ENCODE measurements at places on chromosomes 4 and X.
A peak's percentile ranks its signal among the peaks of the same experiment; 100 is the strongest.

DNA sequence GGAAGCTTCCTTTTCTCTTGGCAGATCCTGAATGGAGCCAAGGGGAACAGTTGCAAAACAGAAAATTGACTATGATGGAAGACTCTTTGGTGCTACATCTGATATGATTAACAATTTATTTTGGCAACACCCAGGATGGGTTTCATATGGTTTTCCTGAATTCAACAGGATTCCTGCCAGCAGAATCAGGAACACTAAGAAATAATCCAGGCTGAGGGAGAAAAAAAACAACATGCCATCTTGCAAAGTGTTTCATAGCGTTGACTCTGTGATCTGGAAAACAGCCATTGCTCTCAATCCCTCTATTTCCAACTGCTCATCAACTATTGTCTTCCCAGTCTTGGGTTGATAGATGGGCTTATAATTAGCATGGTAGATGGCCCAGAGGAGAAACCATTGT lies 303.8 kb upstream of the KLF3 start:
- H3K27me3 ChIP-seq: no peaks in the 10 kb centered on the region
- H3K4me1 ChIP-seq: no peaks in the 10 kb centered on the region
- no peak for DNase-seq

DNA sequence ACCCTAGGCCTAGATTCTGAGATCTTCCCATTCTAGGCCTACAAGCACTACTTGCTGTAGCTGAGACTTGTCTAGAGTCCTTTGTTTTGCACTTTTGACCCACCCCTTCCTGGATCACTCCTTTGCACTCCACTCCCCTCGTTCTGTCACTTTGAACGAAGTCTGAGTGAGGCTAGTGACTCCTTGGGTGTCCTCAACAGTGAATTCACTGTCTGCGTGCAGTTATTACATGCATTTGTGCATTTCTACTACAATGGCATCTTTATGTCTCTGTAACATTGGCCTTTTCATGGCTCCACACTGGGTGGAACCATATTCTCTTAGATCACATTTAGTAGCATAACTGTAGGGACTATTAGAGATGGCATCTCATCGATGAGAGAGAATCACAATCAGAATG lies 50.5 kb downstream of the OCRL start:
- DNase-seq: no peak
- no peaks in the 10 kb centered on the region for H3K4me1 ChIP-seq
- H3K36me3 ChIP-seq: peaks cover 19% of the 10 kb centered on the region
- H3K27me3 ChIP-seq: no peaks in the 10 kb centered on the region
- H3K27ac ChIP-seq: no peak overlapping the region

DNA sequence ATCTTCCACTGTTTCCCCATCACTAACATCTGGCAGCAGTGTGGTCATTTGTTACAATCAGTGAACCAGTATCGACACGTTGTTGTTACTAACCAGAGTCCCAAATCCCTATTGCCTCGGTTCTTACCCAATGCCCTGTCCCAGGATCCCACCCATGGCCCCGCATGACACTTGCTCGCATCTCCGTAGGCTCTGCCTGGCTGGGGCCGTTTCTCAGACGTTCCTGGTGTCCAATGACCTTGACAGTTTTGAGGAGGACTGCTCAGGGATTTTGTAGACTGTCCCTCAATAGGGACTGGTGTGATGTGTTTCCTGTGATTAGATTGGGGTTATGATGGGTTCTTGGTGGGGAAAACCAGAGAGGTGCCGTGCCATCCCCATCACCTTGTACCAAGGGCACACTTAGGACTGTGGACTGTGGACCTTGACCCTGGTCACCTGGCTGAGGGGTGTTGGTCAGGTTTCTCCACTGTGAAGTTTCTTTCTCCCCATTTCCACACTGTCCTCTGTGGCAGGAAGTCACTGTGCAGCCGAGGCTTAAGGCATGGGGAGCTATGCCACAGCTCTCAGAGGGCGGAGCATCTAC lies 108.4 kb downstream of the ADRA2C start:
- peak; percentile 52 for DNase-seq
- peaks cover 92% of the 10 kb centered on the region for H3K27me3 ChIP-seq
- no peak overlapping the region for H3K27ac ChIP-seq
- H3K4me3 ChIP-seq: no peak overlapping the region

GRCh38 chr4:74624351-74625151 lies 169.8 kb downstream of the BTC start:
- DNase-seq: no peak
- H3K4me1 ChIP-seq: peaks cover 4% of the 10 kb centered on the region
- no peaks in the 10 kb centered on the region for H3K36me3 ChIP-seq
- H3K27me3 ChIP-seq: no peaks in the 10 kb centered on the region
- no peak overlapping the region for H3K27ac ChIP-seq
- no peak overlapping the region for H3K4me3 ChIP-seq

- no peaks in the 10 kb centered on the region for H3K36me3 ChIP-seq
- peaks cover 1% of the 10 kb centered on the region for H3K4me1 ChIP-seq
- no peak for DNase-seq
- H3K4me3 ChIP-seq: no peak overlapping the region
- H3K27ac ChIP-seq: no peak overlapping the region
- H3K27me3 ChIP-seq: no peaks in the 10 kb centered on the region
Measured at GRCh38 chr4:173420324-173420752, 21.4 kb upstream of the SCRG1 start.

DNA sequence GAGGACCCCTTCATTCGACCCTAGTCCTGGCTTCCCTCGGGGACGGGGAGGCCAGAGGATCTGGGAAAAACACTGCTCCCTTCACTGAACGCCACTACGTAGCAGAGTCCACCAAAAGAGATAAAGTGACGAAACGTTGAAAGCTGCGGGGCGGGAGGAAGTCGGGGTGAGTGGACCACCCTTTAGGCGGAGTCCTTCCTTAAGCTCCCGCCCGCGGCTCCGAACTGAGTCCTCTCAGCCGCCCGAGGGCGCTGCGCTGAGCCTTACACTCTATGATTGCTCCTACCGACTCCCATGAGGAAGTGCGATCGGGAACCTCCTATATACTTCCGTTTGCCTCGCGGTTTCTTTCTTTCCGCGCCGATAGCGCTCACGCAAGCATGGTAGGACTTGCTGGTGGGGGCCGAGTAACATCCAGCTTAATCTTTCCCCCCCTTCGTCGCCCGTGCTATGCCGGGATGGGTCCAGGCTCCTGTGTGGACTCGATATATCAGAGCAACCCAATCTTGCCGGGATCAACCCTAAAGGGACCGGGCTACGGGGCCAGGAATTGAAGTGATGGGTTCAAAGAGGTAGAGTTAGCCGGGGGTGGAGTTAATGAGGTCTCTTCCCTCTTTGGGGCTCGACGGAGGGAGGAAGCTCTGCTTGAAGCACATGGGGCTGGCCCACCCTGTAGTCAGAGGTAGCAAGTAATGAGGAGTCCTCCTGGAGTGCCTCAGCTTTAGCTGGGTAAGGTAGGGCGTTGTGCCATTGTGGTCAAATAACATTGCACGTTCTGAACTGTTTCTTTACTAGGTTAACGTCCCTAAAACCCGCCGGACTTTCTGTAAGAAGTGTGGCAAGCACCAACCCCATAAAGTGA lies at the start of gene RPL36A:
Gene RPL36A, plus strand, starts transcription at position 348 of the 862 bp plus-strand sequence. Its CDS starts 33 bp downstream, at position 381.
- peak within 1 kb of the TSS; percentile 56 for H3K4me3 ChIP-seq
- no peaks in the 10 kb centered on the region for H3K27me3 ChIP-seq
- peak; percentile 89 for DNase-seq
- peak within 1 kb of the TSS; percentile 79 for H3K27ac ChIP-seq

DNA sequence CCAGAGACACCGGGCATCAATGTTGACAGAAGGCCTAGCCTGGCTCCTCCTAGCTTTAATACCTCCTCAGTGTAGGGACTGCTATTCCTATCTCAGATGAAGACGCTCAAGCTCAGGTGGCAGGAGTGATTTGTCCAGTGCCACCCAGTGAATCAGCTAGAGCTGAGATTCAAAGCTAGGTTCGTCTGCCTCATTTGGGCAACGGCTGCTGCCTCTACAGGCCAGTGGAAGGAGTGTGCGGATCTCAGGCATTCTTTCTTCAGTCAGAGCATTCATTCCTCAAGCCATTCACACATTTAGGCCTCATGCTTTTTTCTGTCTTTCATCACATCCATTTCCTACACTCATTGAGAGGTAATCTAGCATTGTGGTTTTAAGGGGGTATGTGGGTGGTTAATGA lies 7.3 kb downstream of the TSR2 start:
- peaks cover 36% of the 10 kb centered on the region for H3K36me3 ChIP-seq
- no peaks in the 10 kb centered on the region for H3K27me3 ChIP-seq
- no peaks in the 10 kb centered on the region for H3K4me1 ChIP-seq
- H3K4me3 ChIP-seq: no peak overlapping the region
- DNase-seq: no peak

- no peak for DNase-seq
- H3K4me1 ChIP-seq: no peaks in the 10 kb centered on the region
- H3K27me3 ChIP-seq: no peaks in the 10 kb centered on the region
- H3K36me3 ChIP-seq: no peaks in the 10 kb centered on the region
- no peak overlapping the region for H3K27ac ChIP-seq
Measured at GRCh38 chrX:56766554-56767347, 37.7 kb downstream of the NBDY start.

GRCh38 chr4:69718396-69719271 lies 41.8 kb downstream of the SULT1B1 start:
- H3K36me3 ChIP-seq: no peaks in the 10 kb centered on the region
- DNase-seq: no peak
- no peak overlapping the region for H3K4me3 ChIP-seq
- H3K27me3 ChIP-seq: no peaks in the 10 kb centered on the region
- H3K27ac ChIP-seq: no peak overlapping the region
- H3K4me1 ChIP-seq: no peaks in the 10 kb centered on the region

GRCh38 chrX:39162322-39162735 lies 361.1 kb downstream of the MID1IP1 start:
- H3K27me3 ChIP-seq: no peaks in the 10 kb centered on the region
- peak overlapping the region; percentile 29 for H3K4me3 ChIP-seq
- H3K4me1 ChIP-seq: peaks cover 4% of the 10 kb centered on the region

DNA sequence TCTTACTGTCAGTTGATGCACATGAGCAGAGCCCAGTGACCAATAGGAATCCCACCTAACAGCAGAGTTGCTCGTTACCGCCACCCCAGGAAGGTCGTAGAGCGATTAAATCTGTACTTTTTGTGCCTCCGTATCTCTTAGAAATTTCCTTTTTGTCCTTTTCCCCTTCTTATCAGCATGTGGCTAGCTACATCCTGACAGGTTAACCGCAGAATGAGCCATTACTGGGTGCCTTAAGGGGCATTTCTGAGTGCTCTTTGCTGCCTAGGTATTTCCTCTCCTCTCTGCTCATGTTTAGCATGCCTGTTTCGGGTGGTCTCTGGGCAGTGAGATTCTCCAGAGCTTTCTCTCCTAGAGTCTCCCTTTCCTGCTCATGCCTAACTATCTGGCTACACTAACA lies 530.5 kb downstream of the FAM133A start:
- H3K4me3 ChIP-seq: no peak overlapping the region
- no peaks in the 10 kb centered on the region for H3K27me3 ChIP-seq
- H3K4me1 ChIP-seq: no peaks in the 10 kb centered on the region
- no peaks in the 10 kb centered on the region for H3K36me3 ChIP-seq
- no peak overlapping the region for H3K27ac ChIP-seq

- no peak overlapping the region for H3K27ac ChIP-seq
- peak; percentile 51 for DNase-seq
Measured at GRCh38 chrX:30620980-30621618, 32.1 kb upstream of the GK start.

- no peak for DNase-seq
- no peak overlapping the region for H3K27ac ChIP-seq
- H3K4me1 ChIP-seq: no peaks in the 10 kb centered on the region
- no peaks in the 10 kb centered on the region for H3K36me3 ChIP-seq
- H3K27me3 ChIP-seq: no peaks in the 10 kb centered on the region
- no peak overlapping the region for H3K4me3 ChIP-seq
Measured at GRCh38 chrX:101265869-101266428, 25.2 kb downstream of the TAF7L start.

GRCh38 chr4:122819708-122820449 lies 6.8 kb upstream of the FGF2 start:
- H3K4me3 ChIP-seq: no peak overlapping the region
- peaks cover 9% of the 10 kb centered on the region for H3K4me1 ChIP-seq
- no peak overlapping the region for H3K27ac ChIP-seq
- H3K27me3 ChIP-seq: no peaks in the 10 kb centered on the region

- no peak overlapping the region for H3K27ac ChIP-seq
- no peaks in the 10 kb centered on the region for H3K4me1 ChIP-seq
- DNase-seq: no peak
- H3K4me3 ChIP-seq: no peak overlapping the region
- H3K27me3 ChIP-seq: no peaks in the 10 kb centered on the region
Measured at GRCh38 chr4:184949020-184949419, 69.3 kb upstream of the HELT start.

GRCh38 chr4:181969151-181969550 lies 274.1 kb upstream of the TENM3 start:
- DNase-seq: no peak
- no peak overlapping the region for H3K4me3 ChIP-seq
- no peak overlapping the region for H3K27ac ChIP-seq

DNA sequence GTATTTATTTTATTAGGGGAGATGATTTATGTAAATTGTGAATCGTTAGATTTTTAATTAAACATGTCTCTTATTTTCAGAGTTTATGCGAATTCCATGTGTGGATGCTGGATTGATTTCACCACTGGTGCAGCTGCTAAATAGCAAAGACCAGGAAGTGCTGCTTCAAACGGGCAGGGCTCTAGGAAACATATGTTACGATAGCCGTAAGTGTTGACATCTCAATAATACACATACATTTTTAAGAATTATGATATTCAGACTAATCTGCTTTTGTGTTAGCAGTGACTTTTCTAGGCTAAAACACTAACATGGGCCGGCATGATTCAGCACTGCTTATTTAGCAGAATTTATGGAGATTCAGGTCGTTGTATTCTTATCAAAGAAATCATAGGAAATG lies 91.2 kb downstream of the RAP1GDS1 start:
- no peak overlapping the region for H3K27ac ChIP-seq
- H3K36me3 ChIP-seq: no peaks in the 10 kb centered on the region
- DNase-seq: no peak

DNA sequence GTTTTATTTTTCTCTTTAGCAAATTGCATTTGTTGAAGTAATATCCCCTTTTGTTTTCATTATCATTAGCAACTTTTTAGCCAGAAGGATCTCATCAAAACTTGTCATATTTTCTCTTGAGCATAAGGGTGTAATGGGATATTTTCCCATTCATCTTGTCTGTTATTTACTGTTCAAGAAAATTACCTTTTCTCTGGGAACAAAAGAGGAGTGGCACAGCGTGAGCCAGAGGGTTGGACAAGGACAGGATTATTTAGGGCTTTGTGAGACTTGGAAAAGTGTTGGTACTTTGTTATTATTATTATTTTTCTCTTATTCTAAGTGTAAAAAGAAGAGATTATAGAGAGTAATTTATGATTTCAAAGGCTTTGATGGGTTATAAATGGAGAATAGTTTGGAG lies 135.9 kb downstream of the PRKX start:
- H3K27ac ChIP-seq: no peak overlapping the region
- H3K4me1 ChIP-seq: no peaks in the 10 kb centered on the region
- H3K36me3 ChIP-seq: no peaks in the 10 kb centered on the region
- H3K27me3 ChIP-seq: no peaks in the 10 kb centered on the region

DNA sequence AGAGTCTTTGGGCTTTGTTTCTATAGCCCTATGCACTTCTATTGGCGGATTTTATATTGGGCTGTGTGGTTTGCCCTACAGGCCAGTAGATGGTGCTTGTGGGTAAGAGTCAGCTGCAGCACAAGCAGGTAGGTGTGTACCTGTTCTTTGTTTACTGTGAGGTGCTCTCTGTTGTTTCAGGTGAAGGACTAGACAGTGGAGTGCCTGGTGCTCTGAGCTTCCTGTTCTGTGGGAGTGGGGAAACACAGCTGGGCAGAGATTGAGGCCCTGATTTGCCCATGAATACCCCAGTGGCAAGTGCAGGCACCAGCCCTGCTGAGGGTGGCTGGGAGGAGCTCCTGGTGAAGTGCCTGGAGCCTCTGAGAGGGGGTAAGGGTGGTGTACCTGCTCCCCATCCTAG lies 26.3 kb upstream of the UCP1 start:
- H3K4me1 ChIP-seq: no peaks in the 10 kb centered on the region
- no peaks in the 10 kb centered on the region for H3K27me3 ChIP-seq
- no peaks in the 10 kb centered on the region for H3K36me3 ChIP-seq
- no peak for DNase-seq

Data from tibial artery (tissue), 4 donors.